Activated T-helper 9 cell treated with anti-CD3 and anti-CD28 coated beads, Interleukin-2, amount 50 U/mL, for 16 hours (primary cell): ENCODE measurements at places on chromosomes 1 and 21.

DNA sequence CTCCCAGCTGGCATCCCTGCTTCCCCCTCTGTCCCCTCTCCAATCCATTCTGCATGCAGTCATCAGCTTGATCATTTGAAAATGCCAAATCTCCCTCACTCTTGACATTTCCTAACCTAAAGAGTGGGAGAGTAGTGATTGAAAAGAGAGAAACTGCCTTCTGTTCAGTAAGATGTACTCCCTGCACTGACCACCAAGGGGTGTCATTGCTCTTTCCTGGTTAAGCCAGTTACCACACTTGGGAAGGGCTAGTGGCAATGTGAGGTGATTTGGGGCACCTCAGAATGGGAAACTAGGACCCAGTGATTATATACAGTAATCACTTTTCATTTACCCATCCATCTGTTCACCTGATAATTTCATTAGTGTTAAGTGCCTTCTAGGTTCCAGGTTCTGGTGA, 6.9 kb upstream of the TMEM269 start:
- no peak for DNase-seq

DNA sequence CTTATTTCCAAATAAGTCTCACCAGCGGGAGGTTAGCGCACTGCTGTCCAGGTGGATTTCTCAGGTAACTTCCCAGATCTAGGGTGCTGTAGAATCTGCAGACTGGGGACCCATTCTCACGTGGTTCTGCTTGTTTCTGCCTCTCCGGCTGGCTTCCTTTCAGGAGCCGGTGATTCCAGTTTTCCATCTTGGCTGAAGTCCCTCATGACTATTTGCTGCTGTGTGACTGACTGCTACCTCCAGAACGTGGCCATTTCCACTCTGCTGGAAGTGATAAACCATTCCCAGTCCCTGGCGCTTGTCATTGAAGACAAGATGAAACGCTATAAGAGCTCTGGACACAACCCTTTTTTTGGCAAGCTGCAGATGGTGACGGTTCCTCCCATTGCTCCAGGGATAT, 76.0 kb downstream of the DOP1B start:
- no peak for DNase-seq

DNA sequence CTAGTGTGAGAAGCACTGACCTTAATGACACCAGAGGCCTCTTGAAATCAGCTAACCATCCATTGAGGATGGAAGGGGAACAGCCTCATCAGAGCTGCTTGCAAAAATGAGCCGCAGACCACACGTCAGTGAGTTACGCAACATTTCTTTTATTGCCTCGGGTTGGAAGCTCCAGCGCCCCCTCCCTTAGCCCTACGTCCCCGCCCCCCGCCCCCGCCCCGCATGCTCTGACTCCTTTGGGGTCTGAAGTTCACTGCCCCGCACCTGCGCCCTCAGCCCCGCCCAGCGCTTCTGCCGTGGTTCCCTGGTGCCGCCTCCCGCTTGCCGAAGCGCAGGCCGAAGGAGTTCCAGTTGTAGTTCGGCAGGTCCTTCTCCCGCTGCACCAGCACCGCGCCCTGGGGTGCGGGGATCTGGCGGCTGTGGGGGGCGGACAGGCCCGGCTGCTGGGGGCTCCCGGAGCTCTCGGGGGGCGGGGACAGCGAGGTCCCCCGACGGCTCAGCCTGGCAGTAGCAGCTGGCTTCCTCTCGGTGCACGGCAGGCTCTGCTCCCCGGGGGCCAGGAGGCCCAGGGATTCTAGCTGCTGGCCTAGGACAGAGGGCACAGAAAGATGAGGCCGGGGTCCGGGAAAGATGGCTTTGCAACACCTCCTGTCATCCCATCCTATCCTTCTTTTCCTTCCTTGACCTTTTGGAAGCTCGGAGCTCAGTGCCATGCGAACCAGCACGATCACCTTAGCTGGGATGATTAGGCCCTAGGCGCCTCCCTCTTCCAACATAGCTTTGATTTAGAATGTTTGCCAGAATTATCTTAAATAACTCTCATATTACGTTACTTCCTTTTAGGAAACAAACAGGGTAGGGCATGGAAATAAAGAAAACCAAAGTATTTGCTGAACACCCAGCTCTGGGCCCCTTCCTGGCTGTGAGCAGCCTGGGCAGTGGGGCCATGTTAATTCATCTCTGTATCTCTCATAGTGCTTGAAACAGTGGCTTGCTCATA, 5.8 kb downstream of the KISS1 start:
- no peak for DNase-seq

- DNase-seq, result no peak
Measured at GRCh38 chr1:59017501-59018231, 233.8 kb upstream of the JUN start.

DNA sequence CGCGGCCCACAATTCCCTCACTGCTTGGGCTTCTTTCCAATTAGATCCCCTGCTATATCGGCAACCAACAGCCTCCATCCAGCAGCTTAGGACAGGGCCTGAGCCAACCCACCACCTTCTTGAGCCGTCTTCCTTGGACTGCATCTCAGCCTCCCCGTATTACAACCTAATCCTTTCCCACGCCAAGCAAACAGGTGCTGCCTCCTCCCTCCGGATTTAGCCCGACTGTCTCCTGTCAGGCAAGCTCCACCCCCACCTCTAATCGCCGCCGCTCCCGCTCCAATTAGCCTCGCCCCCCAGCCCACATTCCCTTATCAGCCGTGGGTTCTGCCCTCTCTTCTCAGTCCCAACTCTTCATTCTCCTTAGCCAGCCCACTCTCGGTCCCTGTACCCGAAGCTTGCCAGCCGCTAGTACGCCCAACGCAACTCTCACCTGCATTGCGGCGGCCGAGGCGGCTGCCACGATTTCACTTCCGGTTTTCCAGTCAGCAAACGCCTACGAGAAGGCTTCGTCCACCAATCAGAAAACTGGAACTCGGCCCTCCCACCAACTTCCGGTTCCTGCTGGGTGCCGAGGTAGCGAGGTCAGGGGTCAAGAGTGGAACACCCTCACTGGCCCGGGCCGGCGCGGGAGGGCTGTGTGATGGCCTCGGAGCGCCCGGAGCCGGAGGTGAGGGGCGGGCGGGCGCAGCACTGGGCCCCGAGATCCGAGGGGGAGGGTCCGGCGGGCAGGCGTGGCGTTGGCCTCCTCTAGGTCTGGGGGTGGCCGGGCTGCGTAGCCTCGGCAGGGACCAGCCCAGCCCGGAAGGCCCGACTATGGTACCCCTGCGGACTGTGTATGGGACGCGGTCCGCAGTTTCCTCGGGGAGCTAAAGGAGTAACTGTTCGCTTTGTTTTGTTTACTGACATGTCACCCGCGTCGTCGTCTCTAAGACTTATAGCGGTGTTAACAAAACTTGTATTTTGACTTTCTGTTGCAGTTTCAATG, at the start of the genes MED8 and SZT2:
Gene MED8, minus strand, starts transcription at position 475 of the 988 bp plus-strand sequence. Its CDS starts 36 bp downstream, at position 439.
Gene SZT2, plus strand, starts transcription at position 574 of the 988 bp plus-strand sequence. Its CDS starts 70 bp downstream, at position 644.
- peak; percentile 87 for DNase-seq

GRCh38 chr1:150973258-150973835, 1.3 kb downstream of the CERS2 start:
- DNase-seq, result no peak

DNA sequence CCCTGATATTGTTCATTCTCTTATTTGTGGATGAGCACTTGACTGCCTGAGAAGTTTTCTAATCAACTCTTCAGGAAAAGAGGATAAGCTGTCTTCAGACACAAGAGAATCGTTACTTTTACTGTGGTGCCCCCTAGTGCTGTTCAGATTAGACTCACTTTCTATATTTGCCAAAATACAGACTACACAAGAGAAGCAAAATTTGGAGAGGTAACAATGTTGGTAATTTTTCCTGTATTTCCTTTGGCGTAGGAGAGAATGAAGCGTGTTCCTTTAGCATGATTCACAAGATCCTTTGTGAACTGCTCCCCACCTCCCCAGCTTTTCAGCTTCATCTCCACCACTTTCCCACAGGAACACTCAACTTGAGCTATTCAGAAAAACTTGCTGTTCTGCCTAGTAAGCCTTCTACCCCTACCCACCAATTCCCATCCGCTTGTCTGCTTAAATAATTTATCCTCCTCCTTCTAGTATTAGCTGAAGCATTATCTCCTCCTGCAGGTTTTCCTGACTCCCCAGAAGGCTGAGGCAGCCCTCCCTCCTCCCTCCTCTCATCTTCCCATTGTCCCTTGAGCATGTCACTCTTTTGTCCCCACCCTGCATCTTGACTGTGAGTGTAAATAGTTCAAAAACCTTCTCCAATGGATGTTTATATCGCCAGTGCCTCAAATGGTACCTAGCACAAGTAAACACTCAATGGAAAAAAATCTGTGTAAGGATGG, 4.5 kb downstream of the TNFSF4 start:
- no peak for DNase-seq

GRCh38 chr1:78829644-78830043, 176.9 kb downstream of the ADGRL4 start:
- no peak for DNase-seq

- DNase-seq, result no peak
Measured at GRCh38 chr21:45709173-45709572, 65.6 kb downstream of the PCBP3 start.

DNA sequence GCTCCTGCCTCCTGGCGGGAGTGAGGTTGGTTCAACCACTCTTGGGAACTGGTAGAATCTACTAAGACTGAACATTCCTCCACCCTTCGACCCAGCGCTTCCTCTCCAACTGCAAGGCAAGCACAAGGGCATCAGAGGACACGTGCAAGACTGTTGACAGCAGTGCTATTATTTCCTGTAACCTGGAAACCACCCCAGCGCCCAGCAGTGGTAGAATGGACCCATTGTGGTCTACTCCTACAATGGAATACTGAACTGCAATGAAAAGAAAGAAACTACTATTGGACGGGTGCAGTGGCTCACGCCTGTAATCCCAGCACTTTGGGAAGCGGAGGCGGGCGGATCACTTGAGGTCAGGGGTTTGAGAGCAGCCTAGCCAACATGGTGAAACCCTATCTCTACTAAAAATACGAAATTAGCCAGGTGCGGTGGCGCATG, 33.0 kb upstream of the TARDBP start:
- no peak for DNase-seq

GRCh38 chr21:25896501-25897056, 161.8 kb downstream of the GABPA start:
- no peak for DNase-seq

DNA sequence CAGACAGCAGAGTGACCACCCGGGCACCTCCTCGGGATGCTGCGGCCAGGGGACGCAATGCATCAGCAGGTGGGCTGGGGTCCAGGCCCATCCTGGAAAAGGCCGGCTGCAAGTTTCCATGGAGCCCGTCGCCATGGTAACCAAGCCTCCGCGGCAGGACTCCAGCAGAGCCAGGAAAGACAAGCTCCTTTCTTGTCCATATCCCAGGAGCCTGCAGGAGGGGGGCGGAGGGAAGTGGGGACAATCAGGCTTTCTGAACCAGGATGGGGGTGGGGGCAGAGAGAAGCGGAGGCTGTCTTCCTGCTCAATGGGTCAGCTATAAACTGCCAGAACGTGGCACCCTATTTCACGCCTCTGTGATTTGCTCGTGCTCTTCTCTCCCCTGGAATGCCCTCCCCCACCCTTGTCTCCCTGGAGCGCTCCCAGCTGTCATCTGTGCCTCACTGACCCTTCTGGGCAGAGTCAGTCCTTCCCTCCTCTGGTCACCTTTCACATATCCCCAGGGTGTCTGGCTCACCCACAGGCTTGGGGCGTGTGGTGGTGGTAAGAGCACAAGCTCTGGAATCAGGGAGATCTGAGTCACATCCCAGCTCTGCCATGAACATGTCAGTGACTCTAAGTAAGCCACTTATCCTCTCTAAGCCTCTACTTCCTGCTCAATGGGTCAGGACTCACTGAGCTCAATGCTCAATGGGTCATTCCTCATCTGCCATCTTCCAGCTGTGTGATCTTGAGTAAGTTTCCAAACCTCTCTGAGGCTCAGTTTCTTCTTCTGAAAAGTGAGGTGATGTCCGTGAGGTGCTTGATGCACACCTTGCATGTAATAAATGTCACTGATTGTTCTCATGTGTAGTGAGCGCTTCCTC, 58.9 kb upstream of the LAPTM5 start:
- DNase-seq, result no peak

DNA sequence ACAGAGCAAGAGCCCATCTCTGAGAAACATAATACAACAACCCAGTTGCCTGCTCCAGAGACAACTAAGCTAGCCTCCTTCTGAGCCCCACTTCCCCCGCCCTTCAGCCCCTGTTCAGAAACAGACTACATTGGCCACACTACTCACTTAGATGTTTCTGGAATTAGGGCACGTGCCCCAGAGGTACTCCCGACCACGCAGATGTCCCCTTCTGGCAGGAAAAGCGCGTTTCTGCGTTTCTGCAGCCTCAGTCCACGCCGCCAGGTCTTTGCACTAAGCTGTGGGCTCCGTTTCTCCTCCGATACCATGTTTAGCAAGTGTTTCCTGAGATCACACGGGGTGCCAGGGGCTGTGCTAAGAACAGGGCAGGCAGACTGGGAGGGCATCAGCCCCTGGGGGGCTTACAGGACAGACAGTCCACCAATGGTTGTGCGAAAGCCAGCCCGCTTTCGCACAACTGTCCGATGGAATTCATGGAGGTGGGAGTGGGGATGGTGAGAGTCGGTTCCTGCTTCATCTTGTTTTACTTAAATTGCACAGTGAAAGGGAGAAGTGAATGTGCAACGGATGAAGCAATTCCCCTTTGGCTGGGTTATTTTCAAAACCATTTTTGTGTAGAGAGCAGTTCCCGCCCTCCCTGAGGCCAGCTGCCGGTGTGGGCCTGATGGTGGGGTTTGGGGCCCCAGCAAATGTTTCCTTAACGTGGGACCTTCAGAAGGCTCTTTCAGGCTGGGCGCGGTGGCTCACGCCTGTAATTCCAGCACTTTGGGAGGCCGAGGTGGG, 2.7 kb downstream of the PIK3CD start:
- no peak for DNase-seq

GRCh38 chr21:38927776-38928175, 122.0 kb downstream of the ETS2 start:
- DNase-seq, result no peak

- peak; percentile 49 for DNase-seq
Measured at GRCh38 chr1:2314803-2315673, 76.3 kb downstream of the MORN1 start.

GRCh38 chr1:94654031-94654430, 112.5 kb upstream of the F3 start:
- DNase-seq, result no peak

GRCh38 chr1:157880621-157881020, 39.0 kb upstream of the CD5L start:
- no peak for DNase-seq

DNA sequence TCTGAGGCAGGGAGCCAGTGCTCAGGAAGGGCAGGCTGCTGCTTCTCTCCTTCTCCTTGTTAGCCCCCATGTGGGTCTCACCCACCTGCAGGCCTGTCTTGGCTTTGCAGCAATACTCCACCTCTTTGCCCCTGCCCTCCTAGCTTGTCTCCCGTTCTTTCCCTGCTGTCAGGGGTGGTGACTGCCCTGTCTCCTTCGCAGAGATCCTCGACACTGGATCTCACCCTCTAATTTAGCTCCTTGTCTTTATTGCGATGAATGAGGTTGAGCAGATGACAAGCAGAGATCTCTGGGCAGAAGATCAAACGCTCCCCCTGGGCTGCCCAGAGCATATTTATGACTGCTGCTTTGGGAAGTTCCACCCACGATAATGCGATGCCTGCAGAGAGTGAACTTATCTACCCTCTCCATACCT, 199.2 kb downstream of the ROR1 start:
- no peak for DNase-seq

- no peak for DNase-seq
Measured at GRCh38 chr1:167054531-167054930, 35.6 kb downstream of the GPA33 start.
